ENCODE measurements at places on chromosomes 4 and X.

GRCh38 chr4:16969696-16970135 lies 71.3 kb upstream of the LDB2 start:
- no peak for DNase-seq

- no peak for DNase-seq
Observed at GRCh38 chr4:110808351-110808878, 185.5 kb upstream of the PITX2 start.

- no peak for DNase-seq
Observed at GRCh38 chr4:163665101-163665500, 170.6 kb downstream of the TMA16 start.

DNA sequence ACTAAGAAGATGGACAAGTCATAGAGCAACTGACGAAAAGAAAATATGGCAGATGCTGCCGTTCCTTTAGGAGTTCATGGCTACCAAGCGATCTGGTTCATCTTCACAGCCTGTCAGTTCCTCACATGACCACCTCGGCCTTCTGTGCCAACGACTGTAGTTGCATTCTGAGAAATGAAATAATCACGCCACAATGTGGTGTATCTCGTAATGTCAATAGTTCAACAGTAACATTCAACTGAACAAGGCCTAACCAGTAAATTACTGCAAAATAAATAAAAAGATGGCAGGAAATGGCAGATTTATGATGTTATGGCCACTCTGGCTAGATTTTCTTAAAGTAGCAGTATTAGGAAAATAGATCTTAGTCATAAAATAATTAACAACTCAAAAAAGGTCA lies 4.4 kb downstream of the GPRIN3 start:
- no peak for DNase-seq

DNA sequence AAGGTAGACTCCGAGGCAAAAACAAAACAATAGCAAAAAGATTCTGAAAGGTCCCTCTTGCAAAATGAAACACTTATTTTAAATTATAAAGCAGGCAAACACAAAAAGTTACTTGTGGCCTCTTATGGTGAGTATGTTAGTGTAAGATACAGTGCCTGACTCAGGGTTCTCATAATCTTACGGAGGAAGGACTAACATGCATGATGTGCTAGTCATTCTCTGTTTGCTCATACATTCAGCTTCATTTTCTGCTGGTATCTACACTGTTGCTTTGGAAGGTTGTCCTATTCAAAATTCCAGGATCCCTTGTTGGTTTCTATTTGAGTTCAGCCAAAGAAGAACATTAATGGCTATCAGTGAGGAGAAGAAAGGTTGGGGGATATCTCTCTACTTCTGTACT lies 249.1 kb upstream of the FAM47A start:
- no peak for DNase-seq

- DNase-seq: no peak
Observed at GRCh38 chrX:19377799-19378198, 34.1 kb downstream of the PDHA1 start.

- no peak for DNase-seq
Observed at GRCh38 chrX:131789664-131790063, 233.4 kb upstream of the STK26 start.

DNA sequence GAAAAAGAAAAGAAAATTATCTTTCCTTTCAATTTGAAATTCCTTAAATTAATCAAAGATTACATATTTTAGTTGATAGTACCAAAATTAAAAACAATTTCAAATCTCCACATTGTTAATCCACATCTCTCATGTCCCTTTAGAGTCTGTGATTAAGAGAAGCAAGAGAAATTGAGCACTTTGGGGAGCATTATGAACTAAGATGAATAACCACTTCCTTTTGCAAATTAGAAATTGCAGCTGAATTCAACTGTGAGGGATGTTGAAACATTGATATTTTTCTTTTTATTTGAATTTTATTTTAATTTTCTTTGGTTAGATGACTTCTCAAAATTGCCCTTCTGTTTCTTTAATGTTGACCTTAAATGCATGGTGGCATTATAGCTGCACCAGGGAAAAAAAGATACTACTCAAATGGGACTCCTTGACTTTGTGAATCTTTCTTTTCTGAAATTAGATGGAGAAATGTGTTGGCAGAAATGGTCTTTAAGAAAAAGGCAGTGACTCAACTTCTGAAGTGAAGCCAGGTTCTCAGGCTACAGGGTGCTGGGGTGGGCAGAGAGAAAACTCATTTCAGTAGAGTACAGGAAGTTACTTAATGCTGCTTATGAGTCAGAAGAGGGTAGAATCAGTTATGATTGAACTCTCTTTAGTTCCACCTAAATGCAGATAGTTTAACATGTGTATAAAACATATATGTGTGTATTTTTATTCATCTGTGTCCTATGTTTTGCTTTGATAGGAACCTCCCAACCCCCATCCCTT lies 92.0 kb upstream of the TNIP3 start:
- DNase-seq: peak; percentile 8

GRCh38 chr4:176188654-176189053 lies 6.7 kb downstream of the SPATA4 start:
- no peak for DNase-seq

DNA sequence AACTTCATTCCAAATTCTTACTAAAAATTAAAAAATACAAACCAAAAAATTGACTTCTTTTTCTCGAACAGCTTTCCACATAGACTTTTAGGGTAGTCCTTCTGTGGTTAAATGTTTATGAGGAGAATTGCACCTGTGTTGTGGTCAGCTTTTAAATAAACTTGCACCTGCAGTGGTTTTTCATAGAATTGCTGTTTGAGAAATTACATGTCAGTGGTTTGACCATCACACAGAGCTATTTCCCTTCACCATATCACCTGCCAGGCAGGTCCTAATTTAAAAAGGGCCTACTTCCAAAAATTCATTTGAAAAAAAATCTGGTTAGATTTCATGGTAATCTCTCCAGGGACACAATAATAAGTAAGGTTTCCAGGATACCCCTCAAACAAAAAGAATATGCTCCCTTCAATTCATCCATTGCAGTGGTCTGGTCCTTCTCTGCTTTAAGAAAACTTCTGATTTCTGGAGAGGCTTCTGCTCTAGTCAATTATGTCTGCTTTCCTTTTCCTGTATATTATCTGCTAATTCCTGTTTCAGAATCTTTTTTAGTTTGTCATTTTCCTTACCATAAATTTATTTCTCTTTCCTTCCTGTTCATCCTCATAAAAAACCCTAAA lies 9.8 kb upstream of the UTP3 start:
- no peak for DNase-seq

DNA sequence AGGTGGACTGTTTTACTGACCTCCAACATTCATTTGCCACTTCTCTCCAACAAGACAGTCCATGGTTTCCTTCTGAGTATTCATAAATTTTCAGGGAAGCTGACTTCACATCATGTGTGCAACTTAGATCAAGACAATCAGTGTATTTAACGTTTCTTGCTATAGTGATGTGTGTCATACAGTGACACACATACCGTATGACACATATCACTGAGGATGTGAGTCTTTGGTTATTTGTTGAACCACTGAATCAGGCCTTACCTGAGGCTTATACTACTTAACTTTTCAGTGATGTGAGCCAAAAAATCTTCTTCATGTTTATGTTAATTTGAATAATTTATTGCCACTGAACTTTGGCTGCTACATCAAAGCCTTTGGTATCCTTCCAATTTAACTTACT lies 166.8 kb downstream of the BMPR1B start:
- DNase-seq: no peak

- no peak for DNase-seq
Observed at GRCh38 chrX:42109428-42109827, 186.1 kb upstream of the CASK start.

- no peak for DNase-seq
Observed at GRCh38 chrX:10828036-10828435, 207.7 kb upstream of the MID1 start.

- no peak for DNase-seq
Observed at GRCh38 chrX:141467442-141467841, 117.1 kb downstream of the SPANXA1 start.

GRCh38 chrX:153766871-153767673 lies 3.0 kb downstream of the PLXNB3 start:
- DNase-seq: no peak

- DNase-seq: no peak
Observed at GRCh38 chrX:65493431-65493830, 41.2 kb downstream of the LAS1L start.

GRCh38 chr4:7427831-7428260 lies 6.9 kb downstream of the PSAPL1 start:
- DNase-seq: no peak

DNA sequence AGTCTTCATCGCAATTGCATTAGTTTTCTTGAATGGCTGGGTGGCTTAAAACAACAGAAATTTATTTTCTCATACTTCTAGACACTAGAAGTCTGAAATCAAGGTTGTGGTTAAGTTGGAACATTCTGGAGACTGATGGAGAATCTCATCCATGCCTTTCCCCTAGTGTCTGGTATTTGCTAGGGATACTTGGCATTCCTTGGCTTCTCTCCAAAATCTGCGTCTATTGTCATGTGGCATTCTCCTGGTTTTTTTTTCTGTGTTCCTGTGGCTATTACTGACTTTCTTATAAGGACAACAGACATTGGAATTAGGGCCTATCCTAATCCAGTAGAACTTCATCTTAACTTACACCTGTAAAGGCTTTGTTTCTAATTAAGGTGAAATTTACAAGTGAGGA lies 272.8 kb upstream of the EPHA5 start:
- DNase-seq: no peak

GRCh38 chr4:98641906-98642668 lies 16.3 kb downstream of the TSPAN5 start:
- DNase-seq: no peak

DNA sequence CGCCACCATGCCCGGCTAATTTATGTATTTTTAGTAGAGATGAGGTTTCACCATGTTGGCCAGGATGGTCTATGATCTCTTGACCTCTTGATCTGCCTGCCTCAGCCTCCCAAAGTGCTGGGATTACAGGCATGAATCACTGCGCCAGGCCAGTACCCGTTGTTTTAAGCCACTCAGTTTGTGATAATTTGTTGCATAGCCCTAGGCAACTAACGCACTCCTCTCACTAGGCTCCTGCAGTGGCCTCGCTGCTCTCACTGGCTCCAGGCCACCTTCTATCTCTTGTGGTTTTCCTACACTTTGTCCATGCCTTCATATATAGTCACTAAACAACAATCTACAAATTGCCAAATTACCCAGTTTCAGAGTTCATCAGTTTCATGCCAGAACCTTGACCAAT lies 58.1 kb downstream of the DCHS2 start:
- DNase-seq: no peak

- peak; percentile 5 for DNase-seq
Observed at GRCh38 chr4:87219632-87220093, 755 bp downstream of the KLHL8 start.

GRCh38 chrX:120672841-120673530 lies 43.1 kb upstream of the C1GALT1C1 start:
- DNase-seq: no peak

DNA sequence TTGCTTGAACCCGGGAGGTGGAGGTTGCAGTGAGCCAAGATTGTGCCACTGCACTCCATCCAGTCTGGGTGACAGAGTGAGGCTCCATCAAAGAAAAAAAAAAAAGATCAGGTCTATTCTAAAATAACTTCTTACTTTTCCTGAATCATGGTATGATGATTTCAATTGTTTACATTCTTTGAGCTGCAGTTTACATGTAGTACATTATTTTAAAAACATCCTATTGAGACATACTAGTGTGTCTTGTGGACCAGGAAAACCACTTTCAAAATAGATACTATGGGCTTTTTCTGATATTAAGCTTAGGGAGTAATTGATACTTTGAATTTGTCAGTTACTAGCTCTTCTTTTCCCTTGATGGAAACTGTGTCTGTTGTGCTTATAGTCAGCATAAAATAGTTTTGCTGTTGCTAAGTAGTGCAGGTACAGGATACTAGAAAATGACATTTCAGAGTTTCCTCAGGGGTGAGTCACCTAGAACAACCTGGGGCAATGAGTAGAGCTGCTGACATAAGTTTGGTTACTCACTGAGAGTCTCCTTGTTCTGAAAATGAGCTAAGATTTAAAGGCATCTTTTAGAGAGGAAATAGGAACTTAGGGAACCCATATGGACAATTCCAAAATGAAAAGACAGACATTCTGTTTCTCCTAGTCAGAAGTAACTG lies 53.2 kb upstream of the C4orf54 start:
- DNase-seq: no peak

GRCh38 chr4:174198828-174199227 lies 84.6 kb downstream of the FBXO8 start:
- DNase-seq: no peak

- no peak for DNase-seq
Observed at GRCh38 chr4:17085416-17085815, 187.0 kb upstream of the LDB2 start.

DNA sequence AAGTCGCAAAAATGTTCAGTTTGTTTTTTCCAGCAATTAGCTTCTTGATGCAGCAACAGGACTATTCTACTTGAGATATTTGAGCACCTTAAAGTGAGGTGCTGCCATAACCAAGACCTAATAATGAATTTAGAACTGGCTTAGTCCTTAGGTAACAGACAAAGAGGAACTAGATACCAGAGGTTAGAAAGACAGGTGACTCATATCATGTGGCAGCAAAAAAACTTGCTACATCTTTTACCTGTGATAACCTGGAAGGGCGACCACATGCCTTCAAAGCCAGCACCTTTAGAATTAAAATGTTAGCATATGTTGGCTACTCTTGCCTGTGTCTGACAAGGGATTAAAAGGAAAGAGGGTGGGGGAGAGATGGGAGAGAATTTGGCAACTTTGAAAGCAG lies 90.4 kb downstream of the ARHGAP6 start:
- no peak for DNase-seq

DNA sequence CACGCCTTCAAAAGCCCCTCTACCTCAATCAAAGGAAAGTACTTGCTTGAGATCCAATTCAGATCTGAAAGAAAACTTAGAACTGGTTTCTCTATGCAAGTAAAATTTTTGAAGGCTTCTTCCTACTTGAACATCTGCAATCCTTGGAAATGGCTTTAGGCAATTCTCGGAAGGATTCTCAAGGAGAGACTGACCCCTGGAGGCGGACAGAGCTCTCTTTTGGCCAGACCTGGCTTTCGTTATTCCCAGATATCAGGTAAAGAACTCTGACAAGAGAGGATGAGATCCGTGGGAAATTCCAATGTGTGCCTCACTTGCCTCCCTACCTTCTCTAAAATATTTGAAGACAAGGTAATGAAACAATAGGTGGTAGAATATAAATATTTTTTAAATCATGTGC lies 670.3 kb upstream of the FAM241A start:
- no peak for DNase-seq

DNA sequence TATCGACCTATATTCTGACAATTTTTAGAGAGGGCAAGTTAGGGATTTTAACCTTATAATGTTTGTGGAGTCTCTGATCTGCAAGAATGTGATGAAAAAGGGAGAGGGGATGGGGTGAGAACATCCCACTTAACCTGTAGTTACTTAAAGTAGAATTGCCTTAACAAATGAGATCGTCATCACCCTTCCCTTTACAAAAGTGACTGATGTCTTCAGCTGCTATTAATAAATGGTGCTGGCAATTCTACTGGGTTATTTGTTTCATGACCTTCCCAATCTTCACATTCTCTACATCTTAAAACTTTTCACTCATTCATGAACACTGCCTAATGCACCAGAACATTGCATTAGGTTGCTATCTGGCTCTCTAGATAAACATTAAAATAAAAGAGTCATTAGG lies 873.4 kb upstream of the LCORL start:
- no peak for DNase-seq

GRCh38 chrX:152299787-152300186 lies 151.3 kb downstream of the GABRA3 start:
- no peak for DNase-seq

- DNase-seq: no peak
Observed at GRCh38 chr4:147581606-147582350, 35.4 kb upstream of the TMEM184C start.

All from stimulated activated CD4-positive, alpha-beta T cell treated with anti-CD3 and anti-CD28 coated beads, TNF-alpha, amount 100 ng/mL, for 1 hour (primary cell).